NCI-H146 (cell line): ENCODE measurements at places on chromosomes 3 and 15.
A peak's percentile ranks its signal among the peaks of the same experiment; 100 is the strongest.

DNA sequence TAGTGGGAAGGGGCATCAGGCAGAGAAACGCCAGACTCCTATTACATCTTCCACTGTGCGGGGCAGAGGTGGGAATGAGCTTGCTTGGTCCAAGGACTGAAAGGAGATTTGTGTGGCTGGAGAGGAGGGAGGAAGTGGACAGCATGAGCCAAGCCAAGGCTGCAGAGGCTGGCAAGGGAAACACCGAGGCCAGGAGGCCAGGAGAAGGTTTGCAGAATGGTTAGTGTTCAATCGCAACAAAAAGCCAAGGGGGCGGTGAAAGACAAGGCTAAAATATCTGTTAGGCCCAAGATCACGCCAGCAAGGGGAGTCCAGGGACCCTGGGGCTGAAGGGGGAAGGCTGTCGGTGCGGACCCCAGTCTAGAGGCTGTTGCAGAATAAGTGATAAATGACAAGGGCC is 75.8 kb downstream of the CPN2 start:
- DNase-seq: no peak

DNA sequence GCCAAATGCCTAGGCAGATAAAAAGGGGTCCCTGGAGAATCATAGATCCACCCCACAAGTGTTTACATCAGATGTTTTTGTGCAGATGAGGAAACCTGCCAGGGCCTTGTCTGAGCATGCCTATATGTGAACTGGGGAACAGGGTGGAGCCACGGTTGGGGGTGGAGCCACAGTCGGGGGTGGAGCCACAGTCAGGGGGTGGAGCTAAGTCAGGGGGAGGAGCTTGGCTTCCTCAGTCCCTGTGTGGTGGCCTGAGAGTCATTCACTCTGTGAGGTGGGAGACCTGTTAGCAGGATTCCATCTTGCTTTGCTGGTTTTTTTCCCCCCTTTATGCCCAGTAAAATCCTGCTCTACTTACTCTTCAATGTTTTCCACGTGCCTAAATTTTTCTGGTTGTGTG is 57.8 kb upstream of the TGFBR2 start:
- no peak for DNase-seq

DNA sequence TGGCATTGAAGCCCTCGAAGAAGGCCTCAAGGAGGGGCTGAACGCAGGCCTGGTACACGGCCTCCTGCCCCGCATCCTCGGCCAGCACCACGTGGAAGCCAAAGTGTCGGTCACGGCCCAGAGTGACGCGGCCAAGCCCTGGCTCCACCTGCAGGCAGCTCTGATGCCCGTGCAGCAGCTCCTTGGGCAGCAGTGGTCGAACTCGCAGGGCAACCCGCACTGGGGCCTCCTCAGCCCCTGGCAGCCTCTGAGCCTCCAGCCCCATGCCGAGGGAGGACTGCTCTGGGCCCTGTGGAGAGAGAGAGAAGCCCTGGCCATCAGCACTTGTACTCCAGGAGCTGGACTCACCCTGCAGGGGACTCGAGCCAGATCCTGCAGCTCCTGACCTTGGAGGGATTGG is 2.6 kb downstream of the KIF7 start:
- DNase-seq: no peak

- DNase-seq: no peak
Measured at GRCh38 chr15:37824717-37825382, 109.6 kb upstream of the TMCO5A start.

GRCh38 chr3:3853544-3853943 is 54.3 kb downstream of the LRRN1 start:
- DNase-seq: no peak

DNA sequence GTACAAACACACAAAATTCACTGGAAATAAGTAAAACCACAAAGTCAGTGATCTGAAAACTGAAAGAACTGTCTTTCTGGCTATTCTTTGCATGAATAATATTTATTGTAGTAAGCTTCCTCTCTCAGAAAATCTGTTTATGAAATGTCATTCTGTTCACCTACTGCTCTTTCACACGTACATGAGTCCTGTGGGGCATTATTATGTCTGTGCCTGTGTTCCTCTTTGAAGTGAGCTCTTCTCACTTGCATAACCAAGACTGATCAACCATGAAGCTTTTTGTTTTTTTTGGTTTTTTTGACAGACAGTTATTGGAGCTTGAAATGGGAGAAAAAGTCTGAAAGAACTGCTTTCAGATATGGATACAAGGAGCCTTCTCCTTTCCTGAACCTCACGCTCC is 195.8 kb downstream of the PLCH1 start:
- DNase-seq: no peak

- no peak for DNase-seq
Measured at GRCh38 chr3:41521010-41521655, 321.8 kb downstream of the CTNNB1 start.

- no peak for DNase-seq
Measured at GRCh38 chr3:47245271-47245670, 37.3 kb downstream of the KIF9 start.

- DNase-seq: no peak
Measured at GRCh38 chr3:79886204-79886603, 118.4 kb upstream of the ROBO1 start.

GRCh38 chr3:9302425-9303181 is 53.2 kb upstream of the SRGAP3 start:
- DNase-seq: peak; percentile 75

DNA sequence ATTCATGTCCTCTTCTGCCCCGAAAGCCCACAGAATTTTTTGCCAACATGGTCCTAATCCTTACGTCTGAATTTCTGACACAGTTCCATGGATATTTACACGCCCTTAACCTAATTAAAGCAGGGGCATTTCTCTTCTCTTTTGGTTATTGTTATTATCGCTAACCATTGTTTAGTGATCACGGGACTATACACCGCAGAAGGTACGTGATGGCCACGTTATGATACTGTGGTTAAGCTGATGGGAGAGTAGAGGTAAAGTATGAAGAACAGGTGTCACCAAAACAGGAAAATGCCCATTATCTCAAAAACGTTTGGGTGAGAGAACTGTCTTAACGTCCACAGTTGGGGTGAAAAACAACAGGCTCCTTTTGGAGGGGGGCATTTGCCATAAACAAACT is 26.4 kb downstream of the CCR4 start:
- DNase-seq: no peak

DNA sequence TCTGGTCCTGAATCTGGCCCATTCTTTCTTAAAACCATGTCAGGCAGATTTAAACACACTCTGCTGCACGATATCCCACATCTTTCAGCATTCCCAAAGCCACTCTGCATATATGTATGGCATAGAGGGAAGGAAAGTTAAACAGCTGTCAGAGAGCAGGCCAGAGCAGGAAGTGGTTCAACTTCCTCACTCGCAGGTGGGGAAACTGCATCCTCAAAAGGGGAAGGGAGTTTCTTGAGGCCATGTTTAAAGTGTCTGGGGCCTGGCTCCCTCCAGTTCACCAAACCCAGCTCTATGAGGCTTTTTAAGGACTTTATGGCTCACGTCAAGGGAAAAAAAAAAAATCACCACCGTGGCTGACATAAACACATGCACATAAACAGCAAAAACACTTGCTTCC is 123.1 kb downstream of the OPA1 start:
- DNase-seq: no peak

GRCh38 chr15:44712346-44713005 is 1.2 kb downstream of the B2M start:
- DNase-seq: peak; percentile 33

DNA sequence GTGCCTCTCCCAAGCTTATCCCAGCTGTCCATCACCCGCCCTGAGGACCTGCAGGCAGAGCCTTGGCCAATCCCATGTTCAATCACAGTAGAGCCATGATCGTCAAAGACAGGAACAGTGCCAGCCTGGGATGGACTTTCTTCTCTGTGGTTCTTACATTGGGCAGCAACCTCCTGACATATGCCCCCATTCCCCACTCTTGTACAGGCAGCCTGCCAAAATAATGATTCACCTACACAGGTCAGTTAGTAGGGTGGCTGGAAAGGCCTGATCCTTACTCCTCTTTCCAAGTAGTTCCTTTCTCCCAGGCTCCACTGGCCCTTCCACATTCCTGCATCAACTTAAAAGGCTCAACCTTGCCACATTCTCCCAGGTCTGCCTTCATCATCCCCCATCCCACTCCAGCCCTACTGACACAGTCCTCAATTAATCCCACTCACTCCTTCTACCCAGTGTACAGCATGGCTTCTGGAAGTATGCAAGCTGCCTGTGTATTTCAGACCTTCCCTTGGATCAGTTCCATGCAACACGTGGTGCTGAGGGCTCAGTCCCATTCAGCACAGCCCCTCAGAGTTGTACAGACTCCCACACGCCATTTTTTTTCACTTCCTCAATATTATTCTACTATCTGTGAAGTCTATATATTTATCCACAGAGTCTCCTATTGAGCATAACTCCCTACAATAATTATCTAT is 189.8 kb downstream of the NTRK3 start:
- DNase-seq: no peak

DNA sequence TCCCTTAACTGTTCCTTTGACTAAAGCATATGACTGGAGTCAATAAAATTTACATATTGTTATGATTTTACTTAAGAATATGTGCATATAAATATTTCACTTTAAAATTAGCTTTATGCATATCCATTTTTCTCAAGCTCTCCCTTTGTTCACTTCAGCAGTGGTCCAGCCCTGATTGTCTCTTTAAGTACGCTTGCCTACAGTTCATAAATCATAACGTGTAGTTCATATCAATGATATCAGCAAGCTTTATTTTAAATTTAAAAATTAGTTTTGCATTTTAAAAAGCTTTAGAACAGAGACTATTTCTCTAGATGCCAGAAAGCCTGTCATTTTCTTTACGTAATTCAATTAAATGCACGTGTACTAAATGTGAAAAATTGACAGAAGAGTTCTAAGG is 721.9 kb downstream of the OTOL1 start:
- no peak for DNase-seq

GRCh38 chr3:72317491-72317890 is 530.8 kb downstream of the SHQ1 start:
- DNase-seq: no peak

DNA sequence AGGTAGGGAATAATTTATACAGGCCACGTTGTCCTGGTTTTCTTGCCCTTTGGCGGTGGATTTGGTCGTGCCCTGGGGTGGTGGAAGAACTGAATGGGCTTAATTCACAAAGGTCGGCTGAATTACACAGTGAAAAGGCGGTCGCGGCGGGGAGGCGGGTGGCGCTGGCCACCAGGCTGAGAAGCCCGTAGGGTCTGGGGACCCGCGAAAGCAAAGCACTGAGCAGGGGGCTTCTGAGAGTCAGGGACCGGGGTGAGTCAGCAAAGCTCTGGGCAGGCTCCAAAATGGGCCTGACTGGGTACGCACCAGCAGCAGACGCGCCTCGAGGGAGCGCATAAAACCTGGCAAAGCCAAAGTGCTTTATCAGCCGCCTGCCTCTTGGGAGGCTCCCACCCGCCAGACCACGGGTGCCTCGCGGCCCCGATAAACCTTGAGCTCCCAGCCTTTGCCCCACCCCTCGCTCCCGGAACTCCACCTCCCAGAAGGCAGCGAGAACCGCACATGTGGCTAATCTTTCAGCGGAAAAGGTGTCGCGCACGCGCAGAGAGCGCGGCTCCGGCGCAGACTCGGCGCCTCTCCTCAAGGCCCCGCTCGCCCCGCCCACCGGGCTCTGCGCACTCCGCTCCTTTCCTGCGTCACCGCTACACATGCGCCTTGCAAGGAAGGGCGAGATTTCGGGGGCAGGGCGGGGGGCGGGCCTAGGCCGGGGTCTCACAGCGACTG is 377 bp upstream of the ABCF3 start:
- peak; percentile 100 for DNase-seq

DNA sequence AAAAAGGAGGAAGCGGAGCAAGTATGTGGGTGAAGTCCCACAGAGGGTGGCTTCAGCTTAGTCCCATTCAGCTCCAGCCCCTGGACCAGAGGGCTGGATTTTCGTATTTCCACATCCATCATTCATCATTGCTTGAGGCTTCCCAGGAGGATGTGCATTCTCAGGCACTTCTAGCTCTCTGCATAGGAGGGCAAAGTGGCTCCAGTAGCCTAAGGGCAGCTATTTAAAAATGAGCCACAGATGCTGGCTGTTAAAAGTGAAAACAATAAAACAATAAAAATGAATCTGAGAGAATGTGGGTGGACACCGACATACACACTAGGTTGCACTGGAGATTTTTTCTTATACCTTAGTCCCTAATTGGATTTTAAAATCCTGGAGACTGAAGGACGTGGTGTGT is 629.2 kb upstream of the ZNF385D start:
- no peak for DNase-seq

DNA sequence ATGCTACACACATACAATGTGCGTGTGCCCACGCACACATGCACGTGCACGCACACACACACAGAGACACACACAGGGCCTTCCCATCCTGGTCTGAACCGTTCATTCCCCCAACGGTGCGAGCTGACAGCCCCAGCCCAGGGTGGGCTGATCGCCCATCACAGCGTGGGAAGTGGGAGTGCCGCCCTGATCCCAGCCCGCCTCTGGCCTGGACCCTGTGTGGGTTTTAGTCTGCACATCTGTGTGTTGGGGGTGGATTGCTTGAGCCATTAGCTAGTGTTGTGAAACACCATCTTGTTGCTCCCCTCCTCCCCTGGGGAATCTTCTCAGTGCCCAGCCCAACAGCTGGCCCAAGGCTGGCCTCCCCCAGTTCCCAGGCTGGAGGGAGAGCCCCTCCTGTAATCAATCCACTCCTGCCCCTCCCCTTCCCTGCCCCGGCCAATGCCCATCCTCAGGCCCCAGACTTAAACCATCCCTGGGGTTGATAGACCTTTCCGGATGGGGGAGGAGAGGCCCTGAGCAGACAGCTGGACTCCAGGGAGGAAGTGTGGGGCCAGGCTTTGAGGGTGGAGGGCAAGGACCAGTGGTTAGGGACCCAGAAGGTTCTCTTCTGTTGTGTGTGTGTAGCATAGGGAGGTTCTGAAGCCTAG is 8.3 kb downstream of the SEMA3G start:
- DNase-seq: no peak

DNA sequence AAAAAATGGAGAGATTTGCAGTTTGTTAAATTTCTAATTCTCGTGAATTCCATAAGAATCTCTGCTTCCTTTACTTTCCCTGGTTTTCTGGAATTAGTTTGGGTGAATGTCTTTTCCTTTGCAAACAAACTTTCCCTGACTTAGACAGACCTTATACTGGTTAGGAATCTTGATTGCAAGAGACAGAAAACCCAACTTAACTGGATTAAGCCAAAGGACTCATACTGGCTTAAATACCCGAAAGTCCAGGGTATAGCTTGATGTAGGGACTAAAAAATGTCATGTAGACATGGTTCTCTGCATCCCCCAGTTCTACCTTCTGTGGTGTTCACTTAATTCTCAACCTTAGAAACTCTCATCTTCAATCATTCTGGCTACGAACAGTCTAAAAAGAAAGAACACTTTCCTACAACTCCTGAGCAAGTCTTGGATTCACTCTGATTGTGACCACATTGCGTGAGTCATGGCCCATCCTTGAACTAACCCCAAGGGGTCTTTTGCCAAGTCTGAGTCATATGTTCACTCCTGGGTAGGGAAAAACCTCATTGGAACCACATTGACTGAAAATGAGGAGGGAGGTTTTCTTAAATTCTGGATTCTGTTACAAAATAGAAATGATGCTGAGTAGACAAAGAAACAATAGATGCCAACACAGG is 136.0 kb upstream of the DAZL start:
- DNase-seq: no peak
